ENCODE measurements at places on chromosomes 6 and 20.

DNA sequence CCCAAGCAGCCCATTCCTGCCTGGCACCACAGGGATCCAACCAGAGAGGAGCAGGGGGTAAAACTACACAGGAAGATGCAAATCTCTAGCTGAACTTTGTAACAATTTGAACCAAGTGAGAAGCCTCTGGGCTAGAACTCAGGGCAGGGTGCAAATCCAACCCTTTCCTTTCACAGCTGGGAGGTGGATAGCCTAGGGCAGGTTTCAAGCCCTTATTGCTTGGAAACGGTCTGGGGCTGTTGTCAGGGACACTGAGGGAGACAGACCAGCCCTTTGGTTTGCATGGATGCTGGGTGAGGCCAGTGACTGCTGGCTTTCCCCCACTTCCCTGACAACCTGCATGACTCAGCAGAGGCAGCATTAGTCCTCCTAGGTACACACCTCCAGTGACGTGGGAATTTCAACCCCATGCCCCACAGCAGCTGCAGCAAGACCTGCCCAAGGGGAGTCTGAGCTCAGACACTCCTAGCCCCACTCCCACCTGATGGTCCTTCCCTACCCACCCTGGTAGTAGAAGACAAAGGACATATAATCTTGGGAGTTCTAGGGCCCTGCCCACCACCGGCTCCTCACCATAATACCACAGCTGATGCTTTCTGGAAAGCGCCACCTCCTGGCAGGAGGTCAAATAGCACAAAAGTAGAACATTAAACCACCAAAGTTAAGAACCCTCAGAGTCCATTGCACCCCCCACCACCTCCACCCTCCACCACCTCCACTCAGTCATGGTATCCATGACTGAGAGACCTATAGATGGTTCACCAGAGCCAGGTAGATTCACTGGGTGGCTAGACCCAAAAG, 797.7 kb upstream of the MAN1A1 start:
- H3K27ac ChIP-seq = no peak overlapping the region
- H3K36me3 ChIP-seq = no peaks in the 10 kb centered on the region
- H3K27me3 ChIP-seq = no peaks in the 10 kb centered on the region
- H3K4me1 ChIP-seq = no peaks in the 10 kb centered on the region
- H3K4me3 ChIP-seq = no peak overlapping the region
- DNase-seq = no peak

DNA sequence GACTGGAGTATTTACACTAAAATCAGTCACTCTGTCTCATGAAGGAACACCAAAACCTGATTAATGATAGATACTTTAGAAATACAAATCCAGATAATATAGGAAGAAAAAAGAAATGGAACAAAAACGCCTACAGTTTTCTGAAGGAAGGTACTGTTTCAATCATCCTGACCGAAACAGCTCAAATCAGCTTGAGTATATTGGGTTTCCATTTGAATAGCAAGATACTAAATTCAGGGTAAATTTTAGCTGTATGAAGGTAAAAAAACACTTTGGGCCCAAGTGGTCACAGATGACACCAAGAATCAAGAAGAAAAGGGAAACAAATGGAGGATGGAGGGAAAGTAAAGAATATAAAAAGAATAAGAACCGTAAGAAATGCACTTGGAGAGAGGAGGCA, 6.9 kb downstream of the ZSCAN23 start:
- no peaks in the 10 kb centered on the region for H3K36me3 ChIP-seq
- H3K27me3 ChIP-seq = no peaks in the 10 kb centered on the region
- H3K27ac ChIP-seq = no peak overlapping the region
- no peak overlapping the region for H3K4me3 ChIP-seq
- no peak for DNase-seq

DNA sequence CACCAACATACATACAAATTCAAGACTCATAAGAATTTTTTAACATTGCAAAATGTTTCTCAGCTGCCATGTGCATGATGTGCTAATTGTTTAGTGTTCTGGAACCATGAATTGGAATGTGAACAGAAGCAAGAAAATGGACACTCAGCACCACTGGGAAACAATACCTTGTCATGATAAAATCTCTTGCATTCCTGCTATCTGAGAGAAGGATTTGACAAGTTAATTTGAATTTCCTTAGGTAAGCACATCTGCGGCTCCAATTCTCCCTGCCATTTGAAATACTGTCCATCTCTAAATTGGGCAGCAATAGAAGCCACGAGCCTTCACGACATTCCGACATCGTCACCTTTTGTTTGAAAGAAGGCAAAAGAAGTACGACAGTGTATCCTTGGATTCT, 1104.6 kb upstream of the MAP3K7 start:
- H3K4me1 ChIP-seq = no peaks in the 10 kb centered on the region
- no peaks in the 10 kb centered on the region for H3K27me3 ChIP-seq
- no peak overlapping the region for H3K27ac ChIP-seq

- H3K27ac ChIP-seq = no peak overlapping the region
- H3K4me1 ChIP-seq = no peaks in the 10 kb centered on the region
- DNase-seq = no peak
These were observed 515.7 kb upstream of the BTBD3 start for GRCh38 chr20:11401988-11402387.

DNA sequence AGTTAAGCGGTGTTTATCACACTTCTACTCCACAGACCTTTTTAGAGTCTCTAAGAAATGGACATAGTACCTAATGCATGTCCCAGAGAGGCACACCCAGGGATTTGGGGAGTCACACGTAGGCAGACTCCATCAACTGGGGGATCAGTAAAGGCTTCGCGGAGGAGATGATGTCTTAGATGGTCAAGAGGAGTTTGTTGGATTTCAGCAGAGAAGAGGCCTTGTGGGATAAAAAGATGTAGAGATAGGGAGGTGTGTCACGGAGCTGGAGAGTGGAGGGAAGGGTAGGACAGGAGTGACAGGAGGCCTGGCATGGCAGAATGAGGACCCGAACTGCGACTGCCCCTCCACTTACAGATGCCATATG, 9.1 kb downstream of the DYNLRB1 start:
- peaks cover 29% of the 10 kb centered on the region for H3K36me3 ChIP-seq
- peak; percentile 85 for DNase-seq
- peak overlapping the region; percentile 78 for H3K27ac ChIP-seq
- H3K4me1 ChIP-seq = peaks cover 79% of the 10 kb centered on the region

GRCh38 chr20:53345536-53346334, 247.9 kb downstream of the ZNF217 start:
- H3K4me1 ChIP-seq = no peaks in the 10 kb centered on the region
- no peaks in the 10 kb centered on the region for H3K36me3 ChIP-seq
- no peak overlapping the region for H3K27ac ChIP-seq
- no peaks in the 10 kb centered on the region for H3K27me3 ChIP-seq
- no peak for DNase-seq

DNA sequence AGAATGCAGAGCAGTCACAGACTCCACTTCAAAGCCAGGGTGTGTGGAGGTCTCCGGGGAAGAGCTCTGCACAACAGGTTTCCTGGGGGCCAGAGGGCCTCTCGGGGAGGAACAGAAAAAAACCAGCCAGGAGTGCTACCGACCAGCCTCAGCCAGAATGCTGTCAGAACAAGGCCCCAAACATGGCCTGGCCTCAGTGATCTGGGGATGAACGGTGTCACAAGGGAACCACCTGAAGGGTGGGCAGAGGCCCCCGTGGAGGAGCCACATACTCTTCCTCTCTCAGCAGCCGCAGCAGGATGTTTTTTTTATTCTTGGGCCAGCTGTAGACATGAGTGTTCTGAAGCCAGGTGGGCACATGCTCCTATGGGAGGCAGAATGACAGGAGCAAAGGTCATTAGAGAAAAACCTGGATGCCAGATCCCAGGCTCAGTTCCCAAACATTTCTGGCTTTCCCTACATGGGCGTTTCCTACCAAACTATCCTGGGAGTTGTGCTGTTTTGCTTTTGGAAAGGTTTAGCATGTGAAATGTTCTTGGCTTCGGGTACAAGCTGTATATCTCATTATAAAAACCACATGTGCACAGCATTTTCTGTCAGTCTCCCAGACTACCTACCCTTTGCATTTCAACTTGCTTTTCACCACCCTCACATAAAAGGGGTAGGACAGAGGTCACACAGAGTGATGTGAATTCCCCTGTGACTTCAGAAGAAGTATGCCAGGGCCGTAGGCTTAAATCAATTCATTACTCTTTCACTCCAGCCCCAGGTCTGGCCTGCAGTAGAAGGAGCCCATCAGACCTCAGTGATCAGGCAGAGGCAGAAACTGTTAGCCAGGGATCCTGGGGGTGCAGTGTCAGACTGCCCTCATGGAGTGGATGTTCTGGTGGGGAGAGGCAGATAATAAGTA, 46.2 kb downstream of the TRAF3IP2 start:
- H3K4me1 ChIP-seq = peaks cover 57% of the 10 kb centered on the region
- no peak for DNase-seq
- H3K27me3 ChIP-seq = no peaks in the 10 kb centered on the region
- H3K27ac ChIP-seq = peak overlapping the region; percentile 84

DNA sequence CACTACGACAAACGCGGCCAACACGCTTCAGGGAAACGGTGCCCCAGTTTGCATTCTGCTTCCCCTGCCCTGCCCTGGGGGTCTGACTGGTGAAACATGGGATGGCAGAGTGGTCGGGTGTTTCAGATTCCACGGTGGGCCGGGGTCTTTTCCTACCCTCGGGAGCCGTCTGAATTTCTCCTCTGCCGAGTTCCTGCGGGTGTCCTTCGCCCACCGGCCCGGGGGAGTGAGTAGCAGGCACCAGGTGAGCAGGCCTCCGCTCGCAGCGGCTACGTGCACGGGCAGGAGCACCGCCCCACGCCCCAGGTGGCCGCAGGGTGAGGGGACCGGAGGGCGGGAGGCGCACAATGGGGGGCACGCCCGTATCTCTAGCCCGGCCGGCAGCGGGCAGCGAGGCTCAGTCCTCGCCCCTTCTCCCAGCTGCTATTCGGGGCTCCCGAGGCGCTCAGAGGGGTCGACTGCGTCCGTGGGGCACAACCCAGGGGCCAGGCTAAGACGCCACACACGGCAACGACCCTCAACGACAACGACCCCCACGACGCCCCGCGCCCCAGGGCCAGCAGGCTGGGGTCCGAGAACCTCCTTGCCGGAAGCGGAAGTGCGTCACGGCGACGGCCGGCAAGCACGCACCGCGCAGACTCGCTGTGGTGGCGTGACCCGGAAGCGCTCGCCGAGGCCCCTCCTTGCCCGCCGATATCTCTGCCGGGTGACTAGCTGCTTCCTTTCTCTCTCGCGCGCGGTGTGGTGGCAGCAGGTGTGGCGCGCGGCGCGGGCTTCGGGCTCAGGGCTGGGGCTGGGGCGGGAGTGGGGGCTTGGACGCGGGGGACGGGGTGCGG, at the start of gene RPS21:
Gene RPS21, plus strand, starts transcription at position 721 of the 836 bp plus-strand sequence. CDS start 236 bp downstream, outside the sequence.
- H3K27me3 ChIP-seq = no peaks in the 10 kb centered on the region
- H3K4me1 ChIP-seq = peaks cover 40% of the 10 kb centered on the region
- H3K27ac ChIP-seq = peak within 1 kb of the TSS; percentile 92

DNA sequence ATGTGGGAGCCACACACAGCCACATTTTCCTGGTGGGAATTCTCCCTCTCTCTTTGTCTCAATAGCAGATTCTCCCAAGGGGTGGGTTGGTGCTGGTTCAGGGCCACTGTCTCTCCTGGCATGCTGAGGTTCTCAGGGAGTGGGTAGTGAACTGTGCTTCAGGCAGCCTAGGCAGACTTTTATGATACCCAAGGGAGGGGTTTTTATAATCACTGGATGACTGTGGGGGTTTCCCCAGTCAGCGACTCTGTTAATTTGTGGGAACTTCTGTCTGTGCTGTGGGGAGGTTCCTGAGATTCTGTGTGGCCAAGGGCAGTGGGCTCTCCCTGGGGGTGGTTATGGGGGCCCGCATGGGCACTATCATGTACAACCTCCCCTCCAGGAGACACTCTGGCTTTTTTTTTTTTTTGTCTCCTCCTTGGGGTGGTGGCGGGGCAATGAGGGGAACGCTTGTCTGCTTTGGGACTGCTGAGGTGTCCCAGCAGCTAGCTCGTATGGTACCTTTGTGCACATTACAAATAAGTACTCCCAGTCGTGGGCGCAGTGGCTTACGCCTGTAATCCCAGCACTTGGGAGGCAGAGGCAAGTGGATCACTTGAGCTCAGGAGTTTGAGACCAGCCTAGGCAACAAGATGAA, 10.0 kb downstream of the PTK7 start:
- no peak for DNase-seq
- H3K4me1 ChIP-seq = peaks cover 60% of the 10 kb centered on the region
- no peak overlapping the region for H3K27ac ChIP-seq
- no peak overlapping the region for H3K4me3 ChIP-seq

DNA sequence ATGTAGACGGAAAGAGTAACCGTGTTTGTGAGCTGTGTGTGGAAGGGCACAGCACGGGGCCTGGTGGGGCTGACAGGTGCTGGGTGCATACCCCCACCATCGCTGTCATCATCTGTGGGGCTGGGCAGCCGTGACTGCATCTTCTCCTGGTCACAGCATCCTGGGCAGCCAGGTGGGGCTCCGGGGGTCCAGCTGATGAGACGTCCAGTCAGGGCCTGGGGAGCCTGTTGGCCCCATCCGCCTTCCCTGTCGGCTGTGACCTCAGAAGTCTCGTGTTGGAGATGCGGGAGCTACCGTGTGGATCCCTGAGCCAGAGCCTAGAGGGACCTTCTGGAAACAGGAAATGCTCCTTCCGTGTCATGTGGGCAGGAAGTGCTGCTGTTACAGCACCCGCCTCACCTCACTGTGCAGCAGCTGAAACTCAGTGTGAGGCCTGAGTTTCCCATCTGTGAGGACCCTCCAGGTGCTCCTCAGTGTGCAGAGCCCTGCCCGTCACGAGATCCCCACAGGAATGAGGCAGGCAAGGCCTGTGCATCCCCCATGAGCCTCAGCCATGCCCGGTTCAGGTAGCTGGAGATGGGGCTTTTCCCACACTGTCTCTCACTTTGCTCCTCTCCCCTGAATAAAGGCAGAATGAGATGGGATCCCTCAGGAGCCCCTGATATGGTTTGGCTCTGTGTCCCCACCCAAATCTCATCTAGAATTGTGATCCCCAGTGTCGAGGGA, 108.7 kb downstream of the ERMARD start:
- H3K36me3 ChIP-seq = no peaks in the 10 kb centered on the region
- no peak overlapping the region for H3K27ac ChIP-seq
- no peak overlapping the region for H3K4me3 ChIP-seq
- peaks cover 14% of the 10 kb centered on the region for H3K4me1 ChIP-seq
- no peaks in the 10 kb centered on the region for H3K27me3 ChIP-seq

GRCh38 chr6:82843291-82843885, 222.3 kb downstream of the UBE3D start:
- H3K4me3 ChIP-seq = no peak overlapping the region
- no peak overlapping the region for H3K27ac ChIP-seq
- no peaks in the 10 kb centered on the region for H3K27me3 ChIP-seq
- DNase-seq = no peak

GRCh38 chr6:112923940-112924587, 576.9 kb downstream of the RFPL4B start:
- H3K36me3 ChIP-seq = no peaks in the 10 kb centered on the region
- H3K4me3 ChIP-seq = no peak overlapping the region
- H3K27me3 ChIP-seq = no peaks in the 10 kb centered on the region
- H3K27ac ChIP-seq = no peak overlapping the region
- DNase-seq = no peak

GRCh38 chr6:109039795-109040194, 54.9 kb downstream of the SESN1 start:
- H3K27me3 ChIP-seq = no peaks in the 10 kb centered on the region
- no peak overlapping the region for H3K4me3 ChIP-seq
- no peak overlapping the region for H3K27ac ChIP-seq
- H3K4me1 ChIP-seq = peaks cover 29% of the 10 kb centered on the region
- DNase-seq = no peak

All from vagina (tissue), 2 donors.